Hematopoietic multipotent progenitor cell (in vitro differentiated cells): ENCODE measurements at places on chromosomes 4 and X. TPM values are rescaled to one million over a fixed set of nuclear protein-coding genes. Genes with fewer than 3 reads are reported as not detected.

DNA sequence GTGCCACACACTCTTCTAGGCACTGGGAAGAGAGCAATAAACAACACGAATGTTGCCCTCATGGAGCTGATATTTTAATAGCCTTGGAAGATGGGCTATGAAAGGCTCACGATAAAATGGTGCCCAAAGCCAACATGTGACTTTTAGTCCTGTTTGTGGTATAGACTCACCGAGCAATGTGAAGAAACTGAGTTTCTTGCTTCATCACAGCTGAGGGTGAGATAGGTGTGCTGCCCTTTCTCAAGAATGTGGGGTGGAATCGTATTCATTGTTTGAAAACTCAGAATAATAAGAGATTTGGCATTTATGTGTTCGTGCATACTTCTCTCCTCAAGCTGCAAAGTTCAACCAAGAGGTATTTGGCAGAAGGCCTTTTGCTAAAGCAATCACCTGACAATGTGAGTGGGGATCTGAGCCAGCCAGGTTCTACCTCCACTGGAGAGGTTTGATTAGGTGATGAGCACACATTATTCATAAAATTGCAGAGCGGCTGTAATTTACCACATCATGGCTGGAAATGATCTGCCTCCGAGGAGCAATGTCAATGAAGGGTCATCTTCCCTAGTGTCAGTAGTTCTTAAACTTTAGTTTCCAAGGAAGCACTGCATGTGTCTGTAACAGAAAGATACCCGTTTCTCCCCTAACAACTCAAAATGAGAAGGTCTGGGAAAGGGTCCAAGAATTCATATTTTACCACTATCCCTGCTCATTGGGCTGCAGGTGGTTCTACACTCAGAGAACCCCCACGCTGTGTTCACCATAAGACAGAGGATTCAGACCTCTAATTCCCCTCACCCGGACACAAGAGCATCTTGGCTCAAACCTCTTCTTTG, 41.9 kb upstream of the CBR4 start:
- DNase-seq, result no peak

- DNase-seq, result no peak
Observed at GRCh38 chrX:100289066-100289558, 121.0 kb downstream of the PCDH19 start.

DNA sequence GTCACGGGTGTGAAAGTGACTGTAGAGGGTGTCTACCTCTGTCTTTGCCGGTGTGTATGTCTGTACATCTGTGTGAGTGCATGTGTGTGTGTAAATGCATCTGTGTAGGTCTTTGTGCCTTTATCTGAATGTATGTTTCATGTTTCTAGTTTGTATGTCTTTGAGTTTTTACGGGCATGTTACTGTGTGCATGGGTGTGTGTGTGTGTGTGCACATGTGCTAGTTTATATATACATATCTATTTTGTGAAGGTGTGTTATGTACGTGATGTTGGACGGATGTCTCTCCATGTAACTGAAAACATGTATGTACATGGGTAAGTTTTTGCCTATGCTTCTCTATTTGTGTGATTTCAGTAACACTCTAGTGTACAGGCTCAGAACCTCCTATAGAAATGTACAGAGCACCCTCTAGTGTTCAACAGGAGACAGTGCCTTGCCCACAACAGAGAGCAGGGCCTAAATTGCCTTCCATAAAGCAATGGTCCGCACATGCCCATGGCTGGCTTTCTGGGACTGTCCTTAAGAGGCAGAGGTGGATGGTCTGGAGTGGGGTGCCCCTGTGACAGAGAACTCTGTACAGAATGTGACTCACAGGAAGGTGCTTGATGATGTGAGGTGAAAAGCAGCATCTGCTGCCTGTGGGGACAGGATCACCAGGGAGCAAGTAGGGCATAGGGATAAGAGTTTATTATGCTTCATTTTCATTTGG, 343.5 kb downstream of the RAPGEF2 start:
- no peak for DNase-seq

TASL gene
- 14.0 TPM for total RNA-seq

HPGD gene
- total RNA-seq, result 18.3 TPM

PDGFRA gene
- under 0.01 TPM for total RNA-seq
